HEK293T (cell line): ENCODE measurements at places on chromosomes 12 and 14.

- no peak for DNase-seq
Measured at GRCh38 chr12:22812531-22812930, 187.6 kb downstream of the ETNK1 start.

GRCh38 chr12:24200010-24200409 is 250.5 kb upstream of the SOX5 start:
- DNase-seq: no peak

DNA sequence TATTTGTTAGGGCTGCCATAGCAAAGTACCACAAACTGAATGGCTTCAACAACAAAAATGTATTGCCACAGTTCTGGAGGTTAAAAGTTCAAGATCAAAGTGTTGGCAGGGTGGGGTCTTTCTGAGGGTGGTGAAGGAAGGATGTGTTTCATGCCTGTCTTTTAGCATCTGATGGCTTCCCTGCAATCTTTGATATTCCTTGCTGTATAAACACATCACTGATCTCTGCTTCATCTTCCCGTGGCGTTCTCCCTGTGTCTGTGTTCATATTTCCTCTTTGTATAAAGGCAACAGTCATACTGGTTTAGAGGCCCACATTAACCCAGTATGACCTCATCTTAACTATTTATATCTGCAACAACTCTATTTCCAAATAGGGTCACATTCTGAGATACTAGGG is 167.5 kb downstream of the BTG1 start:
- no peak for DNase-seq

DNA sequence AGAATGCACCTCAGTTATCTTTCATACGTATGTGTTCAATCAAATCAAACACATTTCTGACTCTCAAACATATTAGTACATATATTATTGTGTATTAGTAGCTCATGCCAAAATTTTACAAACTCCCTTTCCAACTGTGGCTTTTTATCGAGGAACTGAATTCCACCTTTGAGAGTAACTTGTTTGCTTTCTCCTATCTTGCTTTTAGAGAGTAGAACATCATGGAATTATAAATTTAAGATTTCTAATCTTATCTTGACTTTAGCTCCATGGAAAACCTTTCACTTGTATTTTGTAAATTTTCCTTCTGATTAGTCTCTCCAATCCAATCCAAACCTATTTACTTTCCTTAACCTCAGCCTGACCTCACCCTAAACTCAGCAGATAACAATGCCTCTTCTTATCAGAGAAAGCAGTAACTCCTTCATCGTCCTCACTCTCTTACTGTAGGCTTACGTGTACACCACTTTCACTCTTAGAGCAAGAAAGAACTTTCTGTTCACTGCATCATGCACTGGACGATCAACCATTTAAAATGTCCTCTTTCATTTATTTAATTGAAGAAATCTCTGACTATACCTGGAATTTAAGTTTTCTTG is 164.5 kb downstream of the TMTC3 start:
- no peak for DNase-seq

DNA sequence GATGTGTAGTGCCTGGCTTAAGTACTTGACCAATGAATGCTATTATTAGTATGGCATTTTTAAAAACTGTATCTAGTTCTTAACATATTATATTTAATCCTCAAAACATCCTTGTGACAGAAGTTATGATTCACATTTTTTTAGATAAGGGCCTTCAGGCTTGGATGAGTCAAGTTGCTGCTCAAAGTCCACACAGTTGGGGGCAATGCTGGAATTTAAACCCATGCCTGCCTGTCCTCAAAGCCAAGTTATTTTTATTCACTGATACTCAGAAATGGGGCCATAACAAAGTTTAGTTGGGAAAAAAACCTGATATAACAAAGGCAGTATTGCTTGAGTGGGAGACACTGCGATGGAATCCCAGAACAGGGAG is 50.6 kb downstream of the RFX4 start:
- DNase-seq: no peak

- no peak for DNase-seq
Measured at GRCh38 chr12:94027561-94027960, 120.8 kb upstream of the PLXNC1 start.

DNA sequence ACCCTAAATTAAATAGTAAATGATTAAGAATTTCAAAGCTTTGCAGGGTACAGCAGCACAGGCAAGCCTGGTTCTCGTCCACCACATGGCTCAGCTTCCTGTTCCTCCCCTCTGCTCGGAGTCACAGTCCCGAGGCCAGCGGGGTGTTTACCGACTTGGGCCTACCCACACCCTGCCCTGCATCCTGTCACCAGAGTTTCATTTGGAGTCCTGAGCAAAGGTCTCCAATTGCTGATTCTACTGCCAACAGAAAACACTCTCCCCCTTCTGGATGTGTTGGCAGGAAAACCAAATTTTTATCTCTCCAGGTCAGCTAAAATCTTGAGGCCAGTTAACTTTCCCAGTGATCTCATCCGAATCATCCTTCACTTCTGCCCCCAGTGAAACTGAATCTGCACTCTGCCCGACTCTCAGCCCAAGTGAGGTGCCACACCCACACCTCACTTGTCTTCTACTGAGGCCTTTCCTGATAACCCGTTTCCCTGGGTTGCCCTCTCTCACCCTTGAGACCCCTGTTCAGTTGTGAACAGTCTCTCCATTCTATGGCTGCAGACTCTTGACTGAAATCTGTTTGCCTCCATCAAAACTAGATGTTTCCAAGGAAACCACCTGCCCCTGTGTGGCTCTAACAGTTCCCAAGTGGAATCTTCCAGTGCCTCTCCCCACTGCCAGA is 71.2 kb downstream of the VCPKMT start:
- DNase-seq: no peak

- DNase-seq: no peak
Measured at GRCh38 chr12:10861366-10861765, 12.1 kb upstream of the PRR4 start.

GRCh38 chr14:52706286-52706685 is 714 bp upstream of the PSMC6 start:
- DNase-seq: no peak

- no peak for DNase-seq
Measured at GRCh38 chr12:14621826-14622225, 54.1 kb upstream of the PLBD1 start.

DNA sequence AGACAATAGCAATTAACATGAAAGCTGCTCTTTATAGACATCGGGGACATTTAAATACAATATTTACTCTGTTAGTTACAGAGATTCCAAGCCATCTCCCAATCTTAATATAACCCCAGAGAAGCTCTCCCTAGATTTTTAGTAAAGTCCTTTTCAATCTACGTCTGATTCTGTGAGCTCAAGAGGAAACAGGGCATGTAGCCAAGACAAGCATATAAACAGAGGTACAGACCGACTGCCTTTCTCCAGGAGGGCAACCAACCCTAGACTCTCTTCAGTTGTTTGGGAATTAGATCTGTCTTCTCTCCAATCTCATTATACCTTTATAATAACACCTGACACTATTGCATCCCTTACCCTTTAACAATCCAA is 57.4 kb downstream of the TMTC1 start:
- peak; percentile 23 for DNase-seq

GRCh38 chr12:120489018-120489417 is 6.9 kb upstream of the DYNLL1 start:
- DNase-seq: no peak

DNA sequence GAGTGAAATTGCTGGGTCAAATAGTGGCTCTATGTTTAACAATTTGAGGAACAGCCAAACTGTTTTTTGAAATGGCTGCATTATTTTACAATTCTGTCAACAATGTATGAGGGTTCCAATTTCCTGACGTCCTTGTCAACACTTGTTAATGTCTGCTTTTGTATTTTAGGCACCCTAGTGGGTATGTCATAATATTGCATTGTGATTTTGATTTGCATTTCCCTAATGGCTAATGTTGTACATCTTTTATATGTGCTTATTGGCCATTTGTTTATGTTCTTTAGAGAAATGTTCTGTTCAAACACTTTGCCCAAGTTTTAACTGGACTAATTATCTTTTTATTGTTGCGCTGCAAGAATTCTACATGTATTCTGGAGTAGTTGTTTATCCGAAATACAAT is 93.2 kb downstream of the GPR65 start:
- DNase-seq: no peak

DNA sequence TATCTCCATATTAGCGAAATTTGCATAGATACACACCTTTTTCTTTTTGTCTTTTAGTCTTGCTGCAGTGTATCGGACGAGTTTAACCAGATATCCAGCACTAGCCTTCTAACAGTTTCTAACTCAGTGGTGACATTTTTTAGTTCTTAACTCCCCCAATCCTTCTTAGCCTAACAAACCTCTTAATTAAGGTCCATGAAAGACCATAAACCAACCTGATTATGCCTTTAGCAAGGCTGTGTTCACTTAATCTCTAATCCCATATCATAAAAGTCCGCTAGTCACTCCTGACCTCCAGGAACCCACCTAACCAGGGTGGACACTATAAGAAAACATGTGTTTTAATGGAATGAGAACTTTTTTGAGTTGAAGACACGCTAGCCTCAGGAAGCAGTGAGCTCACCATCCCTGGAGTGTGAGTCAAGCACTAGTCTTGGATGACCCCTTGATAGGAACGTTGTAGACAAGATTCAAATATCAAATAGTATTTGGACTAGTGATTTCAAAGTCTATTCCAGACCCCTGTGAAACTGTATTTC is 9.5 kb downstream of the CDKN1B start:
- DNase-seq: no peak
